ENCODE measurements at places on chromosomes 16 and 17.

GRCh38 chr17:34154961-34155730, 99.9 kb upstream of the CCL2 start:
- no peak for DNase-seq

DNA sequence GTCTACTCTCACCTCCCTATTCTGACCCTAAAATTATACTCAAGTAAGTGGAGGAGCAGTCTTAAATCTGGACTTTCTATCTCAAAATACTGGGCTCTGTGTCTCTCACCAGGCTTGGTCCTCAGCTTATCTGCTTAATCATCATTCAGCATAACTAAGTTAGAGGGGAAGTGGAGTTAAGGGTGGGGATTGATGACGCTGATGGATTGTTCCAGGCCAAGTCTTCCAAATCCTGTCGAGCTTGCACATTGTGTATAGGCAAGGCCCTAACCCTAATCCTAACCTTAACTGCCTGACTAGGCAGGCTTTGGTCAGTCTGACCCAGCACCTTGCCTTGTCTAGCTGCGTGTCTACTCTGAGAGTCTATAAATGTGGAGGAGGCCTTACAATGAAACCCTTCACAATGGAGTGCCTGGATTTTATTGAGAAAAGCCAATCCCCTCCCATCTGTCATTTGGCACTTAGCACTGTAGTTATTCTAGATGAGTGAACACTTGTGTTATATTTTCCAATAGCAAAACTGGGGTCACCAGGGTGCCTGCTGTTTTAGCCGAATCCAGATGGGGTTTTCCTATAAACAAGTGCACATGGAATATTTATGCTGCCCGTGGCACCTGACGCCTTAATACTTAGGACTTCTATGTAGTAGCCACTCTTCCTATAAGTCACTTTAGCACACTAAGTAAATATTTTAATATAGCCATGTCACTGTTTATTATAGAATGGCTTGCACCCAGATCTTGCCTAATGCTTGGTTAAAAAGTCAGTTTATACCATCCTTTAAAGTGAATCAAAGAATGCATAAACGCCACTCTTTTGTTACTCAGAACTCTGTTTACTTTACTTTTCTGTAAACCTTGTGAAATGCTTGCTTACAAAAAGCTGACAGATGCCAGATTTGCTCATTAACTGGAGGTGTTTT, 193.2 kb upstream of the MYOCD start:
- DNase-seq, result no peak

DNA sequence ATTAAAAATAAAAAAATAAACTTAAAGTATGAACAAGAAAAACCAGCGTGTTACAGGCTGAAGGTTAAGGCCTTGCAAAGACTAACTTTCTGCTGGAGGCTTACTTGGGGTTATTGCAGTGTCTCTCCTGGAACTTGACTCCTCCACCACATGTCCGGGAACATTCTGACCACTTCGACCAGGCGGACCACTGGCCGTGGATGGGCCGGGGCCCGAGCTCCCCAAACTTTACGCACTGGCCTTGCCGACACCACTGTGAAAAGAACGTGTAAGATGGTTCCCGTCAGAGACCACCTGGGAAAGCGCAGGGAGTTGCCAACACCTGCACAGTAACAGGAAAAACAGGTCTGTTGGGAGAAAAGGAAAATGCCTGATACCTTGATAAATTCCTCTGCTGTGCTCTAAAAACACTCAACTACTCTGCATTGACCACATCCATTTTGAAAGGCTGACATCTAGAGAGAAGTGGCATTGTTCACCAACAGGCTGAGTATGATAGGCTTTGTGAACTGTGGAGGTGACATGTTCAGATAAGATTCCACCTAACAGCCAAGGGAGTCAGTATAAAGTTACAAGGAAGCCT, 99.1 kb downstream of the ADAMTS18 start:
- no peak for DNase-seq

- DNase-seq, result no peak
These were observed 143.3 kb downstream of the PARN start for GRCh38 chr16:14486520-14487303.

DNA sequence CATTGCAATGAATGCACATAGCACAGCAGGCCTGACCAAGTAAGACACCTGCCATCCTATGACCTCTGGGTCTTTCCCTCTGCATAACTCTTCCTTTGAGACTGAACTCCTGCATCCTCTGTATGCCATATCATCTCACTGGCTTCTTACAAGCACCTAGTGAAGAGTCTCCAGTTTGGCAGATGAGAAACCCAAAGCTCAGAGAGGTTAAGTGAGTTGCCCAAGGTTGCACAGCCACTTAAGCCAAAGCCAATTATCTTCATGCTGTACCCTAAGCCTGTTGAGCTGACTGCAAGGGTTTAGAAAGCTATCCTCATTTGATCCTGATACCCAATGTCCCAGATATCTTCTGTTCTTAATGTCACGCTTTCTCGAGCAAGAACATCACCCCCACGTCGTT, 35.2 kb downstream of the TMEM186 start:
- no peak for DNase-seq

DNA sequence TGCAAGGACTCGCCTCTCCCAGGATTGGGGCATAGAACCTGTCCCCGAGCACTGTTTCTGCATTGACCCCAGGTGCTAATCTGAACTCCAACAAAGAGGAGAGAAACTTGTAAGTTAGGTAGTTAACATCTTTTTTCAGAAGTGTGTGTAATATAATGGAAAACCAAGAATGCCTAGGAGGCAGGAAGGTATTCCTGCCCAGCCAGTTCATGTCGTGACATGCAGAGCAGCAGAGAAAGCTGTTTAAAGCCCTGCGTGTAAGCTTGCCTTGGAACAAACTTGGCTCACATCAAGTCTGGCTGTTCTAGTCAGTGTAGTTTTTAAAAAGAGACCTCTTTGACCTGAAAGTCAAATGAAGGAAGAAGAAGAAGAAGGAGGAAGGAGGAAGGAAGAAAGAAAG, 2.1 kb upstream of the GNA13 start:
- DNase-seq, result no peak

DNA sequence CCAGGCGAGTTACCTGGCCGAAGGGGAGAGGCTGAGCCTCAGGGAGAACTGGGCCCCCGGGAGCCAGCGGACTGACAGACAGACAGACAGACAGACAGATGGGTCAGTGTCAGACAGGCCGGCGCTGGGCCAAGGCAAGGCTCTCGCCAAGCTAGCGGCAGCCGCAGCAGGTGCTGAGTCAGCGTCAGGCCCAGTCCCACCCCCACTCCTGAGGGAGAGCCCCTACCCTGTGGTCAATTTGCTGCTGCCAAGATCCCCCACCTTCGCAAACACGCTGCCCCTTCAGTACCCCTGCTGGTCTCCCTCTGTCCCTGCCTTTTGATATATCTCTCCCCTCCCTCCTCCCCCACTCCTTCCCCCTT, 1.5 kb downstream of the FGF11 start:
- DNase-seq, result no peak

DNA sequence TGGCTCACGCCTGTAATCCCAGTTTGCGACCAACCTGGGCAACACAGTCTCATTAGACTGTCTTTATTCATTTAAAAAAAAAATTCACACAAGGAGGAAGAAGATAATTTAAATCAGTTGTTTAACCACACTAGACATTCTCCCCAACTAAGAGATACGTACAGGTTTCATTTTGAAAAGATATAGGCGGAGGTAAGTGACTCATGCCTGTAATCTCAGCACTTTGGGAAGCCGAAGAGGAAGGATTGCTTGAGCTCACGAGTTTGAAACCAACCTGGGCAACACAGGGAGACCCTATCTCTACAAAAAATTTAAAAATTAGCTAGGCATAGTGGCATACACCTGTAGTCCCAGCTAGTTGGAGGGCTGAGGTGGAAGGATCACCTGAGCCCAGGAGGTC, 5.3 kb downstream of the CMTM4 start:
- DNase-seq, result no peak

DNA sequence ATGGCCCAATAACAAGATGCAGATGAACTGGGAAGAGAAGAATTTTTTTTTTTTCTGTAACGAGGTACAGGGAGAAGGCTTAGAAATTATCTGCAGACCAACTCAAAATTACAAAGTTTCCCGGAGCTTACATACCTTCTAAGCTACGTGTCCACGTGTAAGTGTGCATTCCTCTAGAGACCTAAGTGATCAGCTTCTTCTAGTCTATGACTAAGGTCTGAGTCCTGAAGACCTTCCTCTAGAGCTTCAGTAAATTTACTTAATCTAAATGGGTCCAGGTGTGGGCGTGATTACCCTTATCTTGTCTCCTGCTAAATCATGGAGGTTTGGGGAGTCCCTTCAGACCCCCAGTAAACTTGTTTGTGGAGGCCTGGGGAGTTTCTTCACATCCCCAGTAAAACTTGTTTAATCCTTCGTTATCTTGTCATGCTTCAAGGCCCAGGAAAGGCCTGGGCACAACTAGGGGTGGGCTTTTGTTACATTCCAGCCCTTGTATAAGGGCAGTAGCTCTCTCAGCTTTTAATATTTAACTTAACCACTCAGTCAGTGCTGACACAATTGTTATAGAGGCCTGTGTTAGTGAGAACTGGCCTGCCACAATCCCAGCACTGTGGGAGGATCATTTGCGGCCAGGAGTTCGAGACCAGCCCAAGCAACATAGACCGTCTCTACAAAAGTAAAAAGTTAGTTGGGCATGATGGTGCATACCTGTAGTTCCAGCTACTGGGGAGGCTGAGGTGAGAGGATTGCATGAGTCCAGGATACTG, 342.3 kb downstream of the SNX29 start:
- DNase-seq, result no peak

DNA sequence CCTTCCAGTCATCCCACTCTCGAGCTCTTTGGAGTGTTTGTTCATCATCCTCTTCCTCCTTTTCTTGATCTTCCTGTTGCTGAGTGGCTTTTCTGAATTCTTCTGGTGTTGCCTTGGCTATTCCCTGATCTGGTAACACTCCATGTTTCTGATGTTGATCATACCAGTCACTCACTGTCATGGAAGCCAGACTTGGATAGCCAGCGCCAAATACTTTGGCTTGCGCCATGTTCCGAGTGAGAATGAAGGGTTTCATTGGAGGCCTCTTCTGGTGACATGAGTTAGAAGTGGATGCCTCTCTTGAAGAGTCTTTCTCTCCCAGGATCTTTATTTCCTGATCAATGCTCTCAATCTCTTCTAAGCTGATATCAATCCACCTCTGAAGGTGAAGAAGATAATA, 31.2 kb downstream of the TEX14 start:
- DNase-seq, result no peak

GRCh38 chr17:68428498-68429172, 28.7 kb downstream of the WIPI1 start:
- DNase-seq, result no peak

DNA sequence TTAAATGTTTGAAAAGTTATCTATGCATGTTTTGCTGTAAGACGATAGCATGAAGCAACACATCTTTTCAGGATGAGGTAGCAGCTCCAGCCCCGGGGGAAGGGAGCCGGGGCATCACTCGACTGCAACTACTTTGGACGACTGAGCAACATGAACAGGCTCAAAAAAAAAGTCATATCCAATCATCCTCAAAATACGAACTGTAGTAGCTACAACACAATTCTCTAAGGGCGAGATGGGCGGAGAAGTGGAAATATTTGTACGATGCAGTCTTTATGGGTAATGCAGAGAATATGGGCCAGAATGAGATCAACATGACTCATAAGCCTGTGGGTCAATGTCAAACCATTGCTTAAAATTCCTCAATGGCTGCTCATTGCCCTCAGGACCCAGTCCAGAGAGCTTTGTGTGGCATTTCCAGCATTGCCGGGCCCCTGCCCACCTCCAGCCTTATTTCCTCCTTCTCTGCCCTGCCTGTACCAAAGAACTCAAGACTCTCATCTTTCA, 17.7 kb upstream of the SMURF2 start:
- DNase-seq, result no peak

- DNase-seq, result no peak
These were observed 128.5 kb downstream of the PARN start for GRCh38 chr16:14501331-14502255.

GRCh38 chr16:73771196-73772064, 525.2 kb upstream of the PSMD7 start:
- no peak for DNase-seq

DNA sequence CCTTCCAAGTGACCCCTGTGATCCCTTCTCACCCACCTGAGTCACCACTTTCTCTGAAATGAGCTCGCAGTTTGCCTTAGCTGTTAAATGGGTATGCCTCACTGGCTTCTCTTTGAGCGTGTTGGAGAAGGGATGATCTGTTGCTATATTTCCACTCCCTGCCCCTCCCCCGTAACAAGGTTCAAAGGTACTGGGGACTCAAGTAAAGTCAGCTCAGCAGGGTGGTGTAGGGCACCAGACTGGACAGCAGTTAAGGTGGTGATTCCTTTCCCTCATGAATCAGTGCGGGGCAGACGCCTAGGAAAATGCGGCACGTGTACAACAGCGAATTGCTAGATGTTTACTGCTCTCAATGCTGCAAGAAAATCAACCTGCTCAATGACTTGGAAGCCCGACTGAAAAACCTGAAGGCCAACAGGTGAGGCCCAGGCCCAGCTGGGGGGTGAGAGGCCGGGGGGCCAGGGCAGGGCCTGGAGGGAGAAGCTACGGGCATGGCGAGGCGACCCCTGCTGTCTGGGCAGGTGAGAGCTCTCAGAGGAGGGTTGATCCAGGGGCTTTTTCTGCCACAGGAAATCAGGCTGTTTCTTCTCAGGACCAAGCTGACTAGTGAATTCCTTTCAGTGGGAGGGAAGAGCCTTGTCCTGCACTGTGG, 130.3 kb downstream of the RAB11FIP4 start:
- no peak for DNase-seq

DNA sequence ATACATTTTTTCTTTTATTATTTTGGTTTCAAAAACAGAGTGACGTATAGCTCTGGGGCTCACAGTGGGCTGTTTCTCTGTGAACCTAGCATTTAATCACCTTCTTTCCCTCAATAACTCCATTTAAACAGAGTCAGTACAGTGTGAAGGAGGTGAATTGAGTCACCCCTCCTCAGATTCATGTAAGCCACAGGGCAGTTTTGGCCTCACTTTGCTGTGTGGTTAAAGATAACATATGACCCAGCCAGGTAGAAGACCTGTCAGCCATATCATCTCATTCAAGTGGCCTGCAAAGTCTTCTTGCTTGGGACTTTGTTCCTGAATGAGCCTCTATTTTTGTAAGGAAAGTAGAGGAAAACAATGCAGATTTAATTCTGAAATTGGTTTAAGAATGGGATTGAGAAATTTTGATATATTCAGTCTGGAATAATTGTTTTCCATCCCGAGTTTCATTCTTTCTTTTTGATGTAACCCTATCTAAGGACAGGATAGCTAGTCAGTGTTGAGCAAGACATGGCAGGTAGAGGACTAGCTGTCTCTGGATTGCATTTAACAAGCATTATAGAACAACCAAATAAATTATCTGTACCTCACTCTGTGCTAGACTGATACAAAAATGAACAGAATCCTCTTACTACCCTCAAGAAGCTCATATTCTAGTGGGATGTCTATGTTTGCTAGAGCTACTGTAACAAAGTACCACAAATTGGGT, 13.1 kb downstream of the MAP2K6 start:
- no peak for DNase-seq

- no peak for DNase-seq
These were observed 46.5 kb downstream of the STX8 start for GRCh38 chr17:9529033-9529700.

GRCh38 chr16:4987580-4988374, 29.6 kb downstream of the SEC14L5 start:
- DNase-seq, result no peak
